ENCODE measurements at places on chromosomes 3 and 15.

DNA sequence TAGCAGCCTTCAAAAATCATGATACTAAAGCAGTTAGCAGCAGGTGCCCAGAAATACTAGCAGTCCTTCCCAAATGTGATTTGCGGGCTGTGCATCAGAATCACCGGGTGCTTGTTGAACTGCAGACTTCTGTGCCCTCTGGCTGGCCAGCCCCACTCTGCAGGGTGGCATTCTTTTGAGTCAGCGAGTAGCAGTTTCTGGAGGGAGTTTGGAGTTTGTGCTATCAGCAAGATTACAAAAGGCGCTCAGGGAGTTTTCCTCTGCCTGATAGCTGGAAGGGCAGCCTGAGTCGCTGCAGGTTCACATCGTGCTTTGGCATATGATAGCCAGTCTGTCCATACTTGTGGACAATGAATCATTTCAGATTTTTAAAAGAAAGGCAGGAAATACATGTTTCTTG is 57.6 kb downstream of the CLDN11 start:
- no peak for DNase-seq

DNA sequence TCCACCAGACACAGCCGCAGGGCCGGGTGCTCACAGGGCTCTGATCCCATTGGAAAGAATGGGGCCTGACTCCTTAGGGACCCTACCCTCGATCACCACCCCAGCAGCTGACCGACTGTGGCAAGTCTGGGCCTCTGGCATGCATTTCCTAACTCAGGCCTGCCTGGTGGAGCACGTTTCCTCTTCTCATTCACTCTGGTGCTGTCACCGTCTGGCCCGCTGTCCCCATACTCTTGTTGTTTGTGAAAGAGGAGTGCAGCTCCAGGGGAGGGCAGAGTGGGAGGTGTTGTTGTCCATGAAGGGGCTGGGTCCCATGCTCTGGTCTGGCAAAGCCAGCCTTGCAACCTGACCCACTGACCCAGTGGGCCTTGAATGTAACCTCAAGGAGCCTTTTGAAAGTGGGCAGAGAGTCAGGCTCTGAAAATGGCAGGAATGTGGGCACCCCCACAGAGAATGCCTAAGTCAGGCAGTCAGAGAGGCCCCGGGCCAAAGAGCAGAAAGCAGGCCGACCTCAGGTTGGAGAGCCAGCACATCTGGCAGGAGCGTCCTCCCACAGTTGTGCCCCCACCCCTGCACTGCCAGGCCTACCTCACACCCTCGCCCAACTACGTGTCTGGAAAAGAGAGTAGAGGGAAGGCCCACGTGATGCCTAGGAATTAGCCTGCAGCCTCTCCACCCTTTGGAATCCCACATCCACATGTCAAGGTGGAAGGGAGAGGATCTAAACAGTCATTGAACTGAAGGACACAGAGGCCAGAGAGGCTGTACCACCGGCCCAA is 10.9 kb downstream of the SEMA7A start:
- DNase-seq: no peak

DNA sequence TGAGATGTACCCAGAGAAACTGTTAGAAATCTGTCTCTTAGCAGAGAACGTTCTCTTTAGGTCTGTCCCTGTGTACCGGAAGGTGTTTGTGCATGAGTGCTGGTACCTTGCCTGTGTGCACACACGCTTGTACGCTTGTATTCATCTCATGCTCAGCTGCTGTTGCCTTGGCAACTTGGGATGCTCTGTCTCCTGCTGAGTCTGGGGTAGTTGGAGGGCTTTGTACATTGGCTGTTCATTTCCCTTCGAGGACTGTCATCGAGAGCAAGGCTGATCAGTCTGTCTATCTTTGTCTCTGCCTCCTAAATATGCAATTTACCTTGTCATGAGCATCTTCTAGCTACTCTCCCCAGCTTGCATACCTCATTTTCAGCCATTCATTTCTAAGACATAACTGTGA is 147.2 kb downstream of the SLCO3A1 start:
- no peak for DNase-seq

GRCh38 chr15:61199681-61200080 is 29.4 kb downstream of the RORA start:
- no peak for DNase-seq

- no peak for DNase-seq
Measured at GRCh38 chr3:123066599-123066895, 278 bp upstream of the PDIA5 start.

- DNase-seq: no peak
Measured at GRCh38 chr3:116281313-116282143, 163.8 kb downstream of the LSAMP start.

DNA sequence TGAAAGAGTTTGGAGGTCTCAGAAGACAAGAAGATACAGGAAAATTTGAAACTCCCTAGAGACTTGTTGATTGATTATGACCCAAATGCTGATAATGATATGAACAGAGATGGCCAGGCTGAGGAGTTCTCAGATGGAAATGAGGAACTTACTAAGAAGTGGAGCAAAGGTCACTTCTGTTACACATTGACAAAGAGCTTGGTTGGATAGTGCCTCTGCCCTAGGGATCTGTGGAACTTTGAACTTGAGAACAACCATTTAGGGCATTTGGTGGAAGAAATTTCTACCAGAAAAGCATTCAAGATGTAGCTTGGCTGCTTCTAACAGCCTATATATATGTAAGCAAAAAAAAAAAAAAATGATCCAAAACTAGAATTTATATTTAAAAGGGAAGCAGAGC is 48.9 kb upstream of the NAALADL2 start:
- no peak for DNase-seq

DNA sequence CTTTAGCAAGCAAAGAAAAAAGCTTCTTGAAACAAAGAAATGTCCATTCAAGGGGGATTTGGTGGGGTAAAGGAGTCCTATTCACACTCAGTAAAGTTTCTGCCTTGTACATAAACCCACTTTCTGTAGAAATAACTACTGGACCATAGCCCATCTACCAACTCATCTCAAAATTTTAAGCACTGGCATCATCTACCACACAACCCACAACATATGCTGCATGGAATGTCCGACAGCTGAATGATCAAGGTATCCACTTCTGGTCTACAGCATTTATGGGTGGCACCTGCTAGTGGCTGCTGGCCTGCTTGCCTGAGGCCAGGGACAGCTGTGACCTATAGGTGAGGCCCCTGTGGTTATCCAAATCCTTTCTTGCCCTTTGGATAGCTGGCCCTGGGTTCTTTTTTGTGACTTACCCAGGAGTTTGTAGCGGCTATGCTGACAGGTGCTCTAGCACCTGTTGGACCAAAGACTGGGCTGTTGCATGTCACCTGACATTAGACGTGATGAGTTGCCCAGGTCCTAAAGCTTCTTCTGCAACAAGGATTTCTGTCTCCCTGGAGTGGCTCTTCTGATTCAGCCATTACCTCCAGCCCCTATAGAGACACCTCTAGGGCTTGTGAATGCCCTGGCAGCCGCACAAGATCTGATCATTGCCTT is 19.2 kb upstream of the MEF2A start:
- DNase-seq: no peak

DNA sequence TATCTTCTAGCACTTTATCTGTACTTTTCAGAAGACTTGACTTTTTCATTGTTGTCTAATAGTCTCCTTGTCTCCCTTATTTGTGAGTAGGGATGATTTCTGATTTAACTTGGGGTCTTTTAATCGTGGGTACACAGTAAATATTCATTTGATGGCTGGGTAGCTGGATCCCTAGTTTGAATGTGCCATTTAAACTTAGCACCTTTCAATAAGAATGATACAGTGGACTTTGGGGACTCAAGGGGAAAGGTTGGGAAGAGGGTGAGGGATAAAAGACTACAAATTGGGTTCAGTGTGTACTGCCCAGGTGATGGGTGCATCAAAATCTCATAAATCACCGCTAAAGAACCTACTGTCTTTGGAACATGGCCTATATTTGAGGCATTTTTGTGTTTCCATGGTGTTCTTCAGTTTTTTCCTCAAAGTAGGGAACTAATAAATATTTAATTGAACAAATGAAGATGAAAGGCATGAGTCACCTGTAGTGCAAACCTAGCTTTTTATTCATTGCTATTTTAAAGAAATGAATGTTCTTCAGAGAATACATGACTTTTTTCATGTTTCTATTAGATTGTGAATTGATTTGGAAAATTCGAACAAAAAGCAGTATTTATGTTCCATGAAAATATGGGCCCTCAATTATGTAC is 12.1 kb downstream of the FNDC3B start:
- no peak for DNase-seq

- DNase-seq: no peak
Measured at GRCh38 chr3:44420676-44421075, 56.8 kb downstream of the ZNF445 start.

DNA sequence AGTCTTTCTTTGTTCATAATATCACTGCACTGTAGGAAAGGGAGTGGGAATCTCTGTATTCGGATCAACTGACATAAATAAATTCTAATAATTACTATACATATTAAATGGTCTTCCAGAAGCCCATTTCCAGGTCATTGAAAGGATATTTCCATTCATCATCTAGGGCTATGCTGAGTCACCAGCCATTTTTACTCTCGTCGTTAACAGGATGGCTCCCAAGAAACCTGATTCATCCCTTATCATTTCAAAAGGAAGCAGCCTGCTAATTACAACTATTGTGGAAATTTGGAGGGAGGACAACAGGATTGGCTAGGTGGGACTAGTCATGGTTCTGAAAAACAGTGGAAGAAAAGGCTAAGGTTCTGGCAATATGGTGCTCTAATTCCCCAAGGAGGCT is 13.6 kb downstream of the GMNC start:
- no peak for DNase-seq

GRCh38 chr3:34504366-34504765 is 705.9 kb downstream of the PDCD6IP start:
- DNase-seq: no peak

GRCh38 chr3:152430223-152431002 is 161.7 kb downstream of the MBNL1 start:
- DNase-seq: no peak

GRCh38 chr3:20064796-20065564 is 24.7 kb downstream of the KAT2B start:
- no peak for DNase-seq

DNA sequence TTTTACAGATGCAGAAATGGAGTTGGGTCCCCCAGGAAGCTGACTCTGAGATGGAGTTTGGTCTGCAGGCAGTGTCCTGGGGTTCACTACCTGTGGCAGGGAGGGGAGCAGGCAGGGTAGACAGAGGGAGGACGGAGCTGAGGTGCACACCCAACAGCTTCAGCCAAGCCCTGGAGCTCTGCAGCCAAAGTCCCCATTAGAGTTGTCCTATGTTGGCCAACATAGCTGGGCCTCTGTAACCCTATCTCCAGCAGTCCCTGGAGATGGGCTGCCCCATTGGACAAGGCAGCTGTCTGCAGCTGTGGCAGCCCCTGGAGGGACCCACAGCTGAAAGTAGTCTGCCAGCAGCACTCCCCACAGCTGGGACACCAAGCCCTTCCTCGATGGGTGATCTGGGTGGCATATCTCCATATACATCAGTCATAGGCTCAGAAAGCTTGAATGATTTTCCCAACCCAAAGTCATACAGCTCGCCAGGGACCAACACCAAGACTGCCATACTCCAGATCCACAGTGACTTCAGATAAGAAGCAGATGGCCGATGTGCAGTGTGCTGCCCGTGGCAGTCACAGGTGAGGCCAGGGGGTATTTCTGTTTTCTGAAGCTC is 31.9 kb downstream of the STARD5 start:
- DNase-seq: no peak

- no peak for DNase-seq
Measured at GRCh38 chr3:188617988-188618701, 464.2 kb downstream of the LPP start.

- DNase-seq: no peak
Measured at GRCh38 chr3:112114576-112115160, 18.4 kb downstream of the GCSAM start.

DNA sequence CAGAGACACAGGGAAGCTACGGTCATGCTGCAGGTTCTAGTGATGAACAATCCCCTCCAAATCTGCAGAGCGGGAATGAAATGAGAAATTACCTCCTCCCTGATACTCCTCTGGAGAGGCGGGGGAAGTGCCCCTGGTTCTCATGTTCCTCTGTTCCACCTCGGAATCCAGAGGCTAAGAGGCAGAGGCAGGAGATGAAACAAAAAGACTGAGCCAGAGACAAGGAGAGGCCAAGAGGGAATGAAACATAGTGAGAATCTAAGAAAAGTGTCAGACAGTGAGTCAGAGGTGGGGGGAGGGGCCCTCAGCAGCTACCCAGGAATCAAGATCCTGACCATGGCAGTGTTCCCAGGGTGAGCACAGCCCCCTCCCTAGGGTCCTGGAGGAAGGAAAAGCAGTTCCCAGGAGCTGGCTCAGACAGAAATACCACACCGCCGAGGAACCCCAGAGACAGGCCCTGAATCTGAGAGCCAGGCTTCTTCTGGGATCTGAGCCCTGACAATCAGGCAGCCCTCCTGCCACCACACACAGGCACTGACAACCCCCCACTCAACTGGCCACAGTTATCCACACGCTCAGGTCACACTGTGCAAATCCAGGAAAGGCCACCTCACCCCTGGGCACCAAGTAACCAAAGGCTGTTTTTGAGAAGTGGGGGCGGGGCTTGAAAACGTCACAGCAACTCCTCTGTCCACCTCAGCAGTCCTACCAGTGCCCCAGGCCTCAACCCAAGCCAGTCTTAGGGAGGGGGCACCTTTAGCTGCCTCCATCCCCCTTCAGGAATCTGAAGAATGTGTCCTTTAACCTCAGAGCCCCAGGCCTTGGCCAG is 2.4 kb downstream of the CSRNP1 start:
- peak; percentile 96 for DNase-seq

- DNase-seq: no peak
Measured at GRCh38 chr3:52650439-52650838, 35.3 kb downstream of the PBRM1 start.

GRCh38 chr15:62071711-62072308 is 5.0 kb downstream of the C2CD4A start:
- DNase-seq: no peak

DNA sequence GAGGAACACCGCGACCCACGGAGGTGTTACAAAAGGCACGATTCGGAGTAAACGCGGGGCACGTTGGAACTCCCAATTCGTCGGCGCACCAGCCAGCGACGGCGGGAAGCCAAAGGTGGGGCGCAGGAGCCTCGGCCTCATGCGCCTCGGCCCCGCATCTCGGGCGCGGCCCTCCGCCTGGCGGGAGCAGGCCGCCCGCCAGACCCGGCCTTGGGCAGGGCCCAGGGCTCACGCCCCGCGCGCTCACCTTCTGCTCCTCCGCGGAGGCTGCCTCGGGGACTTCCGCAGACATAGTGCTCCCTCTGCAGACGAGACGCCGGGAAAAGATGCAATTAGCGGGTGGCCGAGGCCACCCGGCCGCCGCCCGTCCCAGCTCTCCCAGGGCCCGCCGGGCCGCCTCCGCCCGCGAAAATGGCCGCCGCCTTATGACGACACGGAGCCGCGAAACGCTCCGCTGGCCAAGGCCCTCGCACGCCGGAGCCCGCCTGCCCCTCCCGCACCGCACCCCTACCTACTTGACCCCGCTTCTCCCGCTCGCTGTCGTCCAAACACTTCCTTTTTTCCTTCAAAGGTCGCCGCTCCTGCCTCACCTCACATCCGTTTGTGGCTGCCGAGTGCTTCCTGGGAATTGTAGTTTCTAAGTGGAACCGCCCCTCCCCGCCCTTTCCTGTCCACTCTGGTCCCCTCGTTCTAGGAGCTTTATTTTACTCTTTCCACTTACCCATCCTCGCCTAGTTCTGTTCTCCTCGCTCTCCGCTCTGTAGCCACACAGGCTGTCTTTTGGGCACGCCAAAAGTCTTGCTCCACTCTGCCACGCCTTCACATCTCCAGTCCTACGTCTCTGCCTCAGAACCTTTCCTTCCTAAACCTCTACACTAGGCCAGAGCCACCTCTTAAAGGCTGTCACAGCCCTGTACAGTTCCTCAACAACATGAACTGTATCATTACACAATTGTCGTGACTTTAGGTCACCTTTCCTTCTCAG is at the start of gene ARPP19:
ARPP19 (minus strand) TSS at position 430 of the 985 bp plus-strand sequence; CDS start at position 292, 138 bp downstream.
- DNase-seq: peak; percentile 74
